Breast epithelium (tissue), 4 donors: ENCODE measurements at places on chromosomes 6 and 20. TPM values are rescaled to one million over a fixed set of nuclear protein-coding genes. Genes with fewer than 3 reads are reported as not detected.

Gene GHRH
- not detected for total RNA-seq

Gene TBC1D22B
- total RNA-seq = 8.8 TPM

Gene PLTP
- 78.3 TPM for total RNA-seq

Gene OPRM1
- total RNA-seq = not detected

DNA sequence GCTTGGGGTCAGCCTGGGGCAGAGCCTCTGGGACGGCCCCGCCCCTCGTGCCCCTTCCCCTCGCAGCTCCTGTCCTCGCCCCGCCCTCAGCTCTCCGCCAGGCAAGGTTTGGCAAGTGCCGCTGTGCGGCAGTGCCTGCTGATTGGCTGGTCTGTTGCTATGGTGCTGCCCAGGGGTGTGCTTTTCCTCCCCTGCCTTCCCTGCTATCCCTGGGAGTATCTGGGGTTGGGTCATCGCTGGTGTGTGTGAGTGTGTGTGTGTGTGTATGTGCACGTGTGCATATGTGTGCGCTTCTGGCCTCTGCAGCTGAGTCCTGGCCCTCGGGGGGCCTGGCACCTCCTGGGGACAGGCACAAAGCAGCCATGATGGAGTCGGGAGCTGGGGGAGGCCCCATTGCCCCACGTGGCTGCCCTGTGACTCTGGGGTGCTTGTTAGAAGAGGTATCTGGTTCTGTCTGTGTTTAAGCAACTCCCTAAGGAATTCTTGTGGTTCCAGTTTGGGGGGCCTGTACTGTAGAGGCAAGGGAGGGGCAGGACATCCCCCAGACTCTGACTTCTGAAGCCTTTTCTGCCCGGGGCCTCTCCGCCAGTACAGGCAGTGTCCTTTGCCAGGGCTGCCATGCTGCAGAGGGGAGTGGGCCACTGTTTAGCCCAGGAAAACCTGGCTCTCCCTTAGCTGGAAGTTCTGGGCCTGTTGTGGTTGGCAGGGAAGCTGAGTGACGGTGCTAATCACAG is 6.9 kb downstream of the RTEL1 start:
- DNase-seq = no peak

DNA sequence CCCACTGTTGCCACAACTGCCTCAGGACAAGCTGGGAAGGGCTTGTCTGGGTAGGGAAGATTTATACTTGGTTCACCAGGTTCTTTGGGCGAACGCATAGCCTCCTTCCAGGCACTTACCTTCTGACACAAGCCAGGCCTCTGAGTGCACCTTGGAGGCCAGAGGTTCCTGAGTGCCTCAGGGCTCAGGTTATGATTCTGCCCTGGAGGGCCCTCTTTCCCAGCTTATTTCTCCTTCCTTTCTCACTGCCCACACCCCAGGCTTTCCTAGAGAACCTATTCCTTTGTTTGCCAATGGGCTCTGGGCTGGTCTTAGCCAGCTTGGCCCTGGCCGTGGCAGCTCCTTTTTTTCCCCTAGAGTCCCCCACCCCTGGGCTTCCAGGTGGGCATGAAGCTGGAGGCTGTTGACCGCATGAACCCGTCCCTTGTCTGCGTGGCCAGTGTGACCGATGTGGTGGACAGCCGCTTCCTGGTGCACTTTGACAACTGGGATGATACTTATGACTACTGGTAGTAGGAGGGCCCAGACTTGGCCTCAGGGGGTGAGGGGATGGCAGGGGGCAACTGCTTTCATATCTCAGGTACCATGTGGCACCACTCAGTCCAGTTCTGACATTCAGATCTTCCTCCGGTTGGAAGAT is 25.0 kb downstream of the L3MBTL1 start:
- no peak for DNase-seq

DNA sequence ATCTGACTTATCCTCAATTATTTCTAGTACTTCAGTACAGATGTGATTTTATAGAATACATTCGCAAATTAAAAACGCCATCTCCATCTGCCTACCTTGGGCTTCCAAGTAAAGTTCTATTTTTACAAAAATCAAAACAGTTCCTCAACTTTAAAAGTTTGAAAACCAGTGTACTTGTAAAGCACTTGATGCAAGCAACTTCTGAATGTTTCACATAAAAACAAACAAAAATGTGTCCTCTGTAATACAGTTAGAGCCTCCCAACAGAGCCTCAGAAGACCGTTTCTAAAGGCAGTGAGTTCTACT is 384 bp upstream of the MANEA start:
- no peak for DNase-seq

DNA sequence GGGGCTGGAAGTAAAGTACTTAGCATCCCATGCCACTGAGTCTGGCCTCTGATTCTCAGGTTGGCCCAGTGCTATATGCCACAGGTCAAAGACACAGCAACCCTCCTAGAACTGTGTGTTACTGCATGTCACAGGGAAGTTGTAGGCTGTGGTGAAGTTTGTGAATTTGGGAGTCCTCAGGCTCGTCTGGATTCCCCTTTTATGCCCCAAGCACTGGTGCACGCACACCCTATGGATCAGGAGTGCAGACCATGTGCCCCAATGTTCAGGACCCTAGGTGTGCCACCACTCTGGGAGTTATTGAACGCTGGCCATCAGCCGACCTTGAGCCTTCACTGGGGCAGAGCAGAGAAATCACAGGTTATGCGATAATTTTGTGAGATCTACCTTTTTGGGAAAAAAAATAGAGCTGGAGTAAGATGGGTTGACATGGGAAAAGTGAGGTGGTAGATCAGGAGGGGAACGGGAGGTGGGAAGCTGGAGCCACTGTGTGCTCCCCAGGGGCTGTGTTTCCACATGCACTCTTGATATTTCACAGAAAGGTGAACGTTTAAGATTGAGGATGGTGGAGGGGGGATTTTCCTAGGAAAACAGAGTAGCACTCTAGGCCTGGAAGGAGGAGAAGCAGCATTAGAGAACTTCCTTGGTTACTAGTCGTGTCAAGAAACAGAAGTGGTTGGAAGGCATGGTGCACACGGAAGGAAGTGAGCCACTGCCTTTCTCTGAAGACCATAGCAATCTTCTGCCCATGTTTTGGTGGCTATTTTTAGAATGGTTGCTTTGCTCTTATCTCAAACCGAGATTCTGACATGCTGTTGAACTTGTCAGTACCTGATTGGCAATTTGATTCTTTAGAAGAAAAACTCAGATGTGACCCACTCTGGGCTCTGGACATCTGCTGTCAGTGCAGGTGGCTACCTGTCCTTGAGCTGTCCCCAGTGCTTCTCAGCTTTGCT is 44.1 kb downstream of the DUSP22 start:
- DNase-seq = no peak

DNA sequence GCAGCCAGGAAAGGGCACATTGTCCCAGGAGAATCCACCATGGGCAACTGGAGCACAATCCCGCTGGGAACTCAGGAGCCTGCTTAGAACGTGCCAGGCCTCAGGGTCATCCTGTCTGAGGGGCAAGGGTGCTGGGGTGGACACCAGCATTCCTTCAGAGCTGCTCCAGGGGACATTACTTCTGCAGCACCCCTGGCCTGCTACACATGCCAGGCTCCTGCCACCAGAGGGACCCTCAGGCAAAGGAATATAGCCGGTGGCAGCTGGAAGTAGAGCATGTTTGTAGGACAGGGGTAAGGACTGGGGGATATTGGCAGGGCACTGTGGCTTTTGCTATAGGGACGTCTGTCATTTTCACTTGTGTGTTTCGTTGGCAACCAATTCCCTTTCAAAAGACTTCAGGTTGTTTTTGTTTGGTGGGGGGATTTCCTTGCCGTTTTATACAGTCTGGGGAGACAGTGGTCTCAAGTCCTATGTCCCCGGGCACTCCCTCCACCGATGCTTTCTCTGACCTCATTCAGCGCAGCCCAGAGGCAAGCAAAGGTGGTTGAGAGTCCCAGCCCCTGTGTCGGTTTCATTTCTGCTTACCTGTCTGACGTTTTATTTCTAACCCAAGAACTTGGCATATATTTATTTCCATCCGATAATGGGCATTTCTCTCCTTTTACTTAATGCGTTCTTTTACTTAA is 130.8 kb downstream of the JPH2 start:
- DNase-seq = no peak

- DNase-seq = no peak
Observed at GRCh38 chr6:56962441-56962840, 7.5 kb downstream of the BEND6 start.

GRCh38 chr6:115843945-115844344 is 216.7 kb downstream of the FRK start:
- DNase-seq = no peak

DNA sequence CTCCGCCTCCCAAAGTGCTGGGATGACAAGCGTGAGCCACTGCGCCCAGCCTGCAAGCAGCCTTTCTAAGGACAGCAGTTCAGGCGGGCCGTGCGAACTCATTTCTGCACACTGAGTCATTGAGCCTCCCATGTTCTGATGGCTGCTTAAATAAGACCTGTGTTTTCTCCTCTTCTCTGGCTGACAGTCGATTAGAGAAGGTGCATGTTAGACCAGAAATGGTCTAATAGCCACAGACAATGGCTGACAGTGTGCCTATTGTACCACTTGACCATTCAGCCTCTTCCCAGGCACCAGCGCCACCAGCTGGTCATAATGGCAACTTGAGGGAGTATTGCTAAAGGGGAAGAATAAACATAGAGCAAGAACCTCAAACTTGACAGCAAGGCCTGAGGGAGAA is 6.2 kb downstream of the CST11 start:
- no peak for DNase-seq

- no peak for DNase-seq
Observed at GRCh38 chr6:162971356-162971755, 243.6 kb downstream of the PACRG start.

DNA sequence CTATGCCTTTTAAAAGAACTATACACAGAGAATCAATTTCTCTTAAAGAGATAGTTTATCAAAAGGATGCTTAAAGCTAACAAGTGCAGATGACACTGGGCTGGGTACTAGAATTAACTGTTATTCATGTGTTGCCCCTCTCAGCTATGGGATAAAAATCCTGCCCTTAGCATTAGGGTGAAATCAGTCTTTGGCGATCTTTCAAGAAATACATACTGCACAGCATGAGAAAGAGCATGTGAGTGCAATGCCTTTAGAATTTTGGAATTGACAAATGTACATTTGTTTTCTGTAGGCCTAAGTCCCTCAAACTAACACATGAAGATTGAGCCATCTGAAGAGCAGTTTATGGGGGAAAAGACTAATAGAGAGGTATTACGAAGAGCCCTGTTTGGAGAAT is 115.4 kb downstream of the ZFP64 start:
- DNase-seq = no peak

DNA sequence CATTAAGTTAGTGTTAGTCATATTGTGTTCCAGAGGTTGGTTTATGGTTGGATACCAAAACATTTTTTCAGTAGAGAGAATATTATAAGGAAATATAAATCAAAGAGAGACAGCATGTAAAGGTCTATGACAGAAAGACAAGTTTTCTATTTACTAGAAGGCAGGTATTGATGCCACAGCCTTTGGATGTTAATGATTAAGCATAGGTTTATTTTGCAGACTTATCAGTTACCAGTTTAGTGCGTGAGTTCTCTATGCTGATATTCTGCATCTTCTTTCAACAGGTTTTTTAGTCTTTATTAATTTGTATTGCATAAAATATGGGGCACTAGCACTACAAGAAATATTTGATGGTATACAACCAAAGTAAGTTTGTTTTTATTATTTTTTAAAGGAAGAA is 45.6 kb downstream of the CSE1L start:
- DNase-seq = no peak

DNA sequence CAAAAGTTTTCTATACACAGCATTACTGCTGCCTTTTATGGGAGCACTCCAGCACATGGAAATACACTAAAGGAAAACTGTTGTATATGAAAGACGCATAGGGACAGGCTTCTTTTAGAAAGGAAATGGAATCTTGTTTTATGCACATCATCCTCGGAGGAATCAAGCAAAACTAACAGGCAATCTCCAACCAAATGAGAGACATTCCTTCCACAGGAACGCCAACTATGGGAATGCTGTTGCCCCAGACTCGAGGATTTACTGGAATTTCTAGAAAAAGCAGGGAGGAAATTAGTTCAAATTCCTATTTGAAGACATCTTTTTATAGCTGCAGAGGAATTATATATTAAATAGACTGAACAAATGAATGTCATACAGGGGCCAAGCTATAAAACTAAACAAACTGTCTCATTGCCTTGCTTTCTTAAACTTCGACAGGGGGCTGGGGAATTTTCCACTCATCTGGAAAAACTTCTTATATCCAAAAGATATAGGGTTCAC is 52.2 kb downstream of the LYRM4 start:
- DNase-seq = no peak

GRCh38 chr6:11323666-11324452 is 91.4 kb upstream of the NEDD9 start:
- no peak for DNase-seq

GRCh38 chr6:106250953-106251352 is 74.6 kb downstream of the ATG5 start:
- no peak for DNase-seq

GRCh38 chr20:1396702-1397101 is 3.8 kb upstream of the FKBP1A start:
- DNase-seq = no peak

DNA sequence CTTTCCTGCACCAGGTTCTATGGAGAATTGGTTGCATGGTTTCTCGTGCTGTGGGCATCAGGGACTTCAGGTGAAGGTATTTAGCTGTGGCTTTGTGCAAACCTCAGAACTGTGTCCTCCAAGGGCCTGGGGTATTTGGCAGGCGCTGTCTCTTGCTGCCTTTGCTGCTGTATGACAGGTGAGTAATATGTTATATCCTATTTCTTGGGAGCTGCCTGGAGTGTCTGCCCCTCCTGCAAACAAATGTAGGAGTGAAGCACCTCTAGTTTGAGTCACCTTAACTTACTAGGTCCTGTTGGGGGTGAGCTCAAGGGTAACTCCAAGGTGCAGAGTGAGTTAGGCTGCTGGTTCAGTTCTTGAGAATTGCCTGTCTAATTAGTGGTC is 177.7 kb upstream of the RNF24 start:
- DNase-seq = no peak

GRCh38 chr6:92196325-92196724 is 1223.0 kb downstream of the EPHA7 start:
- DNase-seq = no peak

DNA sequence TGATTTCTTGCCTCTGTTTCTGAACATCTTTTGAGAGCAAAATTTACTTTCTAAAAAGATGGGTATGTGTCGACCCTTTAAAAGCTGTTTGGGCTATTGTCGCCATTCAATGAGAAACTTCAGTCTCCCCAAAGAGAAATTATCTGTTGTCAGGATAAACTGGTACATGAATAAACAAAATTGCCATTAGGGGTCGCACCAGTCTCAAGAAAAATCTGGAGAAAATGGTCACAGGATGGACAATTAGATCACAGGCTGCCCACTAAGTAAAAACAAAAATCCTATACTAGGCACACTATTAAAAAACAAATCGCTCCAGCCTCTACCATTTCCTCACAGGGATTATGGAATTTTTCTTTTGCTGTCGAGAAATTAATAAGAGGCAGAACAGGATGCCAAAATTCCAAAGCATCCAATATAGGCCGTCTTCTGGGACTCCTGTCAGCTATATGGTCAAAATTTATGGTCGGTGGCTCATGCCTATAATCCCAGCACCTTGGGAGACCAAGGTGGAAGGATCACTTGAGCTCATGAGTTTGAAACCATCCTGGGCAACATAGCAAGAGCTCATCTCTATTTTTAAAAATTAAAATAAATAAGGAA is 5.5 kb upstream of the HLA-E start:
- DNase-seq = no peak

DNA sequence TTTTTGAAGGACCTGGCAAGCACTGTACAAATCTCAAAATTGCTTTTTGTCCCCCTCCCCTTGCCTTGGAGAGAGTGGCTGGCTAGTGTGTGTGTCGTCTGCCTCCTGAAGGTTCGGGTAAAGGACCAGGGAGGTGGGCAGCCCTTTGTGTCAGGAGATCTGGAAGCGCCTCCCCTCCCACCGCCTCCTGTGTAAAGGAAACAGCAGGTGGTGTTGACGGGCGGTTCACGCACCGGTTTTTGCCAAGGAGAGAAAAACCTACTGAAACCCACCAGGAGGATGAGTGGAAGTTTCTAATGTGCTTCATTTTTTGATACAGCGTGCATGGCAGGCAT is 1.2 kb downstream of the ENTPD6 start:
- DNase-seq = no peak
